Hematopoietic multipotent progenitor cell (in vitro differentiated cells): ENCODE measurements at places on chromosomes 4 and X.

DNA sequence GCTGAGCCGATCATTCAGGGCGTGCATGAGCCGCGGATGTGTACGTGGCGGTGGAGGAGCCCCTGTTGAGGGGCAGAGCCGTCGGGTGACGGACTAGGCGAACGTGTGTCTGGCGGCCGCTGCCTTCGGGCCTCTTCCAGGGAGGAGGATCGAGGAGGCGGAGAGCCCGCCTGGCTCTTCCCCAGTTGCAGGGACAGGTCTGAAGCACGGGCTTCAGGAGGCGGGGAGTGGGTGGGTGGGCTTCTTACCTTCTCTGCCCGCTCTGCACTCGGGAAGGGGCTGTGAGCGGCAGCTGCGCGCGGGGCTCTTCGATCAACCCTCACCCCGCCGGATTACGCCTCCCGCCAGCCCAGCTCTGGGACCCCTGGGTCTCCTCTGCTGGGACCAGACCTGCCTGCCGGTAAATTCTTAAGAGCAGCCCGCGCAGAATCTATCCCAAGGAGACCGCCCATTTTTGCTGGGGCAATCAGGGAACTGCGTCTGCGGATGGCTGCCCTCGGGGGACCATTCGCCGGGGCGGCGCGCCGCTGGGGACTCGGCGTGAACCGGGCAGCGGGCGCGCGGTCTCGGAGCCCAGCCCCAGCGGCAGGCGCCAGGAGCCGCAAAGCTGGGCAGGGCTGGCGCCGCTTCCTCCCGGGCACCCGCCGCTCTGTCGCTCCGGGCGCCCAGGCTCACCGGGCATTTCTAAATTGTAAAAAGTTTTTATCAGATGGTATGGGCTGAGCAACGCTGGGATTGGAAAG is 4.9 kb downstream of the PLAC8 start:
- no peak for DNase-seq

DNA sequence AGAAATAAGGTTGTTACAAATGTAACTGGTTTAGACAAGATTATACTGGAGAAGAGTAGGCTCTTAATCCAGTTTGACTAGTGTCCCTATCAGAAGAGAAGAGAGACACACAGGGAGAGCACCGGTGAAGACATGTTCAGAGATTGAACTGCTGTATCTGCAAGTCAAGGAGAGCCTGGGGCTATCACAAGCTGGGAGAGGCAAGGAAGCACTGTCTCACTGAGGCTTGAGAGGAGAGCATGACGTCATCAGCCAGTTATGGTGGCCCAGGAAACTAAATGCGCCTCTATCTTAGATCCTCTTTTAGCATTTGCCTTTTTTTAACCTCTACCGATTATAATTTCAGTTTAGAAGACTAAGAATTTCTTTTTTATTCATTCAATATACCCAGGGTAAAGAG is 583.4 kb downstream of the TRAM1L1 start:
- DNase-seq, result no peak

DNA sequence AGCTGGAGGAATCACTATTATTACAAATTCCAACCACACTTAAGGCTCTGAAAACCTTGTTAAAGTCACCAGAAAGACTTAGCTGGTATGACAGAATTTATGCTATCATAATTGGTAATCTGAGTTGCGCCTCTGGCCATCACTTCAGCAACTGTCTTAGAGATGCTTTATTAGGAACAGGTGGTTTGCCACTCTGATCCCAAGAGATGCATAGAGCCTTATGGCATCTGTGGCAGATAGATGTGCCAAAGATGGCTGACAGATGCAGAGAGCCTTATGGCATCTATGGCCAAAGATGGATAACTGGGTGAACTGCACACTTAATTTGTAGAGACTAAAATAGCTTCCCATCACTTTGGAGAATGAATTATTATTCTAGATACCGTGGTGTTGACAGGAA is 32.3 kb upstream of the PLAC8 start:
- no peak for DNase-seq

DNA sequence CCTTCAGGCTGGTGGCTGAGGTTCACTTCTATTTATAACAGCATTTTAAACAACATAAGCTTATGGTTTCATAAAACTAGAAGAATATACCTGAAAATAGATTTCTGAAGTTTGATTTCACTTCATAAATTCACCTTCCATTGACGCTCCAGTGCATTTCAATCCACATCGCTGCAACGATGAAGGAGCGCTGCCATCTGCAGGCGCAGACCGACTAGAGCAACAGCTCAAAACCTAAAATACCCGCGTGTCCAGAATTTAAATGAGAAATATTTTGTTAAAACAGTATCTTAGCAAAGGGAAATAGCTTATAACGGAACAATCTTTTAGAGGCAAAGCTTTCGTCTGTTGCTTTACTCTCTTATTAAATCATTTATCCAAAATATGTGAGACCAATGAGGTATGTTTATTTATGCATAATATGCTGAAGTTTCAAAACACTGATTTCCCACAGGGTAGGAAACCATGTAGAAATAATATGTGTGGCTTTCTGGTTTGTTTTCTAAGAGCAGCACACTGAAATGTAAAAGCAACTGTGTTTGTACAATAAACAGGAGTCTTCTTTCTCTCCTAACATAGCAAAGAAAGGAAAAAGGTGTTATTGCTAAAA is 816.4 kb upstream of the FRG1 start:
- DNase-seq, result peak; percentile 30

DNA sequence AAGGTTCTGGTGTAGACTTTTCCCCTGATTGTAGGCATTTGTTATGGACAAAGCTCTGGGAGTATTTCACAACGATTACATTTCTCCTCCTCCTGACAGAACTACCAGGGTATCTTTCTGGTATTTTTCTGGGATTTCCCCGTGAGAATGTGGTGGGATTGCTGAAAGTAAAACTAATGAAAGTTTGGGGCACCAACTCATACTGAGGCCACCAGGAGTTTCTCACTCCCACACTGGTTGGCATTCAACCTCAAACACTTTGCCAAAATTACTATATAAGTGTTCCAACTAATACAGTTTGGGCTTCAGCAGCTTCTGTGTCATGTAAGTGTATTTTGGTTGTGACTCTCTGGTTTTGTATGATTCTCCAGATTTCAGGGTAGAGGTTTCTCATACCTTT is 855.1 kb downstream of the GLUD2 start:
- no peak for DNase-seq

GRCh38 chrX:123731987-123732669 is 724 bp downstream of the THOC2 start:
- no peak for DNase-seq

- no peak for DNase-seq
Observed at GRCh38 chrX:115606861-115607260, 45.9 kb downstream of the PLS3 start.

GRCh38 chr4:79078339-79078738 is 139.1 kb upstream of the PAQR3 start:
- no peak for DNase-seq

- no peak for DNase-seq
Observed at GRCh38 chrX:55161581-55161980, 58.6 kb upstream of the PAGE5 start.

DNA sequence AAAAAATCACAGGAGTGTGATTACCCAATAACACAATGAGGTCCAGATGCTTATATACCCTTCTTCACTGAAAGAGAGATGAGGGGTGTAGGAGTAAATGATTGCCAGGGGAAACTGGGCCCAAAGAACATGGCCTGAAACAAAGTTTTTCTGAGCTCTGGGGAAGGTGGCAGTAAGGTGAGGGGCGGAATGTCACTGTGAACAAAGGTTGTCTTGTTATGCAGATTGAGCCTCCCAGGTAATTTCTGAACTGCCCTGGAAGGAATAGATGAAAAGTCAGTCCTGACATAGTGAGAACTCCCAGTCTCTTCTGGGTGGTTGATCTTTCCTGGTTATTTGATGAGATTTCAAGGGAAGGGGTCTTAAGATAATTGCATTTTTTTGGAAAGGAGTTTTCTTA is 2.5 kb upstream of the TMEM47 start:
- DNase-seq, result no peak

GRCh38 chrX:137387646-137388045 is 178.3 kb upstream of the ZIC3 start:
- no peak for DNase-seq

DNA sequence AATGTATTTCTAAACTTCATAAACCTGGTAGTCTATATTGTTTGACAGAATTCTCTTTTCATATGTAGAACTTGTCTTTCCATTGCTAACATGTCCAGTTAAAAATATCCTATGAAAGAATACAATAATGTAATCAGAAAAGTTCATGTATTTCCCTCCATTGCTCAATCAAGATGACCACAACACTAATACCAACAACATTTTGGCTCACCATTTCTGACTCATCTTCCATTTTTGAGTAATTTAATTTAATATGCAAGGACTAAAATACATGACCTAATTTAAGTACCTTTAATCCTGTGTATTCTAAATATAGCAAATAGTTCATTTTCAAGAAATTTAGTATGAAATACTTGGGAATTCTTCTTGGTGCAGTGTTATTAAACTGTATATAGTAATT is 239.5 kb upstream of the GPC4 start:
- no peak for DNase-seq

- DNase-seq, result no peak
Observed at GRCh38 chrX:38718311-38718710, 82.9 kb upstream of the MID1IP1 start.

DNA sequence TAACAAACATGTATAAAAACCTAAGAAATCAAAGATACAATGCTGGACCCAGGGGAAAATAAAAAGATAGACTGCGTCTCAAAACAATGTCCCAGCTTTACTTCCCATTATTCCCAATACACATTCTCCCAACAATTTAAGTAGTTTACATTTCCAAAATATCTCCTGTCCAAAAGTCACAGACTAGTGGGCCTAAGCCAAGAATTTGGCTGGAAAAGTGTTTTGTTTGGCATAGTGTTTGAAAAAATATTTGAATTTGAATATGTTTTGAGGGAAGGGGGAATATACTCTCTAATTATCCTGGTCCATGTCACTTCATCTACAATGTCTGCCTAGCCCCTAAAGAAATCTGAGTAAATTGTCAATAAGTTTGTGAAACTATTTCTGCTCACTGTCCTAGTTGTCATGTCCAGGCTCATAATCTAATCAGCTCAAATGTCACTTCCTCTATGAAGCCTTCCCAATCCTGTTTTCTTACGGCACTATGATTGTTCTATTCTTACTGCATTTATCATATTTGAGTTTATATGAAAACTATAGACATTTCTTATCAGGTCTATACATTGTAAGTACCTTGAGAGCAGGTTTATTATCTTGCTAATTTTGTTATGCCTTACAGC is 74.4 kb downstream of the SEC24D start:
- DNase-seq, result no peak

DNA sequence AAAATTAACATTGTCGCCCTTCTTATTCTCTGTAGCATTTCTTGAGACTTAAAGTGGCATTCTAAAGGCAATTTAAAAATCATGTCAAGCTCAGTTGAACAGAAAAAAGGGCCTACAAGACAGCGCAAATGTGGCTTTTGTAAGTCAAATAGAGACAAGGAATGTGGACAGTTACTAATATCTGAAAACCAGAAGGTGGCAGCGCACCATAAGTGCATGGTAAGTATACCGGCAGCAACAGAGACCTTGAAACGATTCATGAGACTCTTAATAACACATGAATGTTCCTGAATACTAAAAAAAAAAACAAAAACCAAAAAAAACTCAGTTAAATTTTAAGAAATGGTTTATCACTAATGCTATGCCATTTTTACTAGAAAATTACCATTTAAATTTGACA is 82.4 kb upstream of the HPRT1 start:
- peak; percentile 39 for DNase-seq

DNA sequence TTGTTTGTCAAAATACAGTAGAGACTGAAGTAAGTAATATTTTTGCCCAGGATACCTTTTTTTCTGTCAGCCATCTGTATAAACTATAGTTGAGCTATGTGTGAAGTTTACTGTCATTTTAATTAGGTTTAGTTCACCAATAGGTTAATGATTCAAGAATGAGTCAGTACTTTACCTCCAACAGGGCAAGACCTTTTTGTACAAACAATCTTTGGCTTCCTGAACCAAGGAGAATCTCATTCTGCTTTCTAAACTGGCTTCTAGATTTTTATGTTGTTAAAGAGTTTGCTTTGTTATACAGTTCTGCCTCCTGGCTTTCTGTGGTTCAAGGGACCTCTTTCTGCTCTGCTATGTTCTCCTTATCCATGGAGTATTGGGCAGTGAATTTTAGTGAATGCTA is 412.0 kb upstream of the NR3C2 start:
- no peak for DNase-seq
